ENCODE measurements at places on chromosomes 1 and 21.

GRCh38 chr1:37808369-37809319 is 636 bp upstream of the YRDC start:
- DNase-seq, result peak; percentile 85

DNA sequence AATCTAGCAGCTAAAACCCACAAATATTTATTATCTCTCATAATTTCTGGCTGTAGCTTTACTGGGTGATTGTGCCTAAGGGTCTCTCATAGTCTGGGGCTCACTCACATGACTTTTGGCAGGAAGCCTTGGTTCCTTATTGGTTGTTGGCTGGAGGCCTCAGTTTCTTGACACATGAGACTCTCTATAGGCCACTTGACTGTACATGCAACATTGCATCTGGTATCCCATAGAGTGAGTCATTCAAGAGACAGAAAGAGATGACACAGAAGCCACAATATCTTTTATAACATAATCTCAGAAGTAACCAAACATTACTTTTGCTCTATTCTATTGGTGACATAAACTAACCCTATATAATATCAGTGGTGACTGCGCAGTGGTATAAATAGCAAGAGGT is 128.5 kb upstream of the HNRNPU start:
- no peak for DNase-seq

DNA sequence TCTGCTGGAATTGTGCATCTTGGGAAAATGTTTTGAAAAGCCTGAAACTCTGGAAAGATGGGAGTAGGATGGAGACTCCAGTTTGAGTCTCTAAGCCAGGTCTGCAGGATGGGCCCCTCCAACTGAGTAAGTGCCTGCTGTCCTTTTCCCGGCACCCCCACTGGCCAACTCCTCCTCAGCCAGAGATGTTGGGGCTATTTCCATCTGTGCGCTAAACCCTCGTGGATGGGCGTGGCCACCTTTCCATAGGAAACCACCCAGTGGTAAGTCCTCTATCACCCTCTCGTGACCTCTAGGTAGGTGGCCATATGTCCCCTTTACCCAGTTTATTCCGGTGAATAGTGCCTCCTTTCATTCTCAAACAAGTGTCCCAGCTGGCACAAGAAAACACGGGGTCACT is 250.9 kb downstream of the TOMM20 start:
- no peak for DNase-seq

DNA sequence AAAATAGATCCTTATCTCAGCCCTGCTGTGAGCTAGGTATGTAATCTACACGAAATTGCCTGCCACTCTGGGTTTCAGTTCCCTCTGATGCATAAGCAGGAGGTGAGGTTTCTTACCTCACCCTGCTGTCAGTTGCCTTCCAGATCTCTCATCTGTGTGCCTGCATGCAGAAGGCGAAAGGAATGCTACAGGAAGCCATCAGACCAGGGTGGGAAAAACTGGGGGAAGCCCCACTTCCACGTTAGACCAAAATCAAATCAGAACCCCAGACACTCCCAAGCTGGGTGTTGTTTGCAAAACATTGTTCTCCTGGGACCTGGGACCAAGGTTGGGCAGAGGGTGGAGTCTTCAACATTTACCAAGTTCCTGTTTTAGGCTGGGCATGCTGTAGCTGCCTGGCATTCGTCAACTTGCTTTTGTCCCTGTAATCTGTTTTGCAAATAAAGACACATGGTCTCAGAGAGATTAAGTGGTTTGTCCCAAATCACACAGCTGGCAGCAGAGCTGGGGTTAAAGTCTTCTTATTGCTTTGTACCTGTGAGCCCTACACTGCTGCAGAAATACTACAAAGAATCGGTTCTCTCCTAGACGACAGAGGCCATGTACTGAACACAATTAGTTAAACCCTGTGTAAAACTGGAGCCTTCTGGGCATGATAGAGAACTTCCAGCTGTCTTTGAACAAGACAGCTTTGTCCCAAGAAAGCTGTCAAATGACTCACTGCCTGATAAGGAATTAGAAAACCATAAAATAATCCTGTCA is 389.7 kb upstream of the RUNX1 start:
- DNase-seq, result peak; percentile 18

- DNase-seq, result no peak
Measured at GRCh38 chr1:93723110-93723509, 41.5 kb upstream of the BCAR3 start.

- DNase-seq, result no peak
Measured at GRCh38 chr1:182279302-182279701, 112.3 kb downstream of the GLUL start.

- DNase-seq, result no peak
Measured at GRCh38 chr1:41981796-41982195, 63.1 kb upstream of the HIVEP3 start.

- no peak for DNase-seq
Measured at GRCh38 chr1:171784784-171785183, 3.3 kb downstream of the METTL13 start.
